ENCODE measurements at places on chromosomes 4 and X. TPM values are rescaled to one million over a fixed set of nuclear protein-coding genes. Genes with fewer than 3 reads are reported as not detected.

HPGDS gene
- 3.1 TPM for polyA plus RNA-seq

RPS6KA3 gene
- polyA plus RNA-seq, result 36.0 TPM

XAGE2 gene
- 0.24 TPM for polyA plus RNA-seq

RAB40AL gene
- 0.29 TPM for polyA plus RNA-seq

FAM90A26 gene
- polyA plus RNA-seq, result not detected

ODAPH gene
- polyA plus RNA-seq, result 0.21 TPM

MSX1 gene
- 1.2 TPM for polyA plus RNA-seq

BMPR1B gene
- 24.6 TPM for polyA plus RNA-seq

SYN1 gene
- polyA plus RNA-seq, result 8.7 TPM

XAGE1B gene
- not detected for polyA plus RNA-seq

LRCH2 gene
- 13.9 TPM for polyA plus RNA-seq

TRIM61 gene
- polyA plus RNA-seq, result 2.2 TPM

ELOVL6 gene
- 39.9 TPM for polyA plus RNA-seq

HAND2 gene
- 0.64 TPM for polyA plus RNA-seq

PRKG2 gene
- polyA plus RNA-seq, result 1.8 TPM

TGIF2LX gene
- polyA plus RNA-seq, result not detected

PNMA3 gene
- 2.2 TPM for polyA plus RNA-seq

Data from left renal pelvis (tissue), 4 donors.